ENCODE measurements at places on chromosomes 2 and 18. TPM values are rescaled to one million over a fixed set of nuclear protein-coding genes. Genes with fewer than 3 reads are reported as not detected.

GRCh38 chr18:76209597-76209996 is 285.4 kb downstream of the ZNF516 start:
- no peak for DNase-seq

DNA sequence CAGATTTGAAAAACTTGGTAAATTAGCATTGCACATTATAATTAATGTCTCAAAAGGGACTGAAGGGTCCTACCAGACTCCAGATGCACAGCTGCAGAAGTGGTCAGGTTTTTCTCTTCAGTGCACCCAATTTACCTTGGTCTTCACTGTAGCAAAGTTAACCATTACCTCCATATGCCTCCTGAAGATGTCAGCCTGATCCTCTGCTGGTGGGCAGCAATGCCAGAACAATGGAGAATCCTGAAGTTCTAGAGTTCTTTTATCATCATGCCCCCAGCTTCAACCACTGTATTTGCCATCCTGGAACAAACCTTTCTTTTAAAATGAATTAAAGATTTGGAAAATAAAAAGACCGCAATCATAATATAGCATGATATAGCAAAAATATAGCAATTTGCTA is 1774.8 kb upstream of the CELF4 start:
- DNase-seq = no peak

DNA sequence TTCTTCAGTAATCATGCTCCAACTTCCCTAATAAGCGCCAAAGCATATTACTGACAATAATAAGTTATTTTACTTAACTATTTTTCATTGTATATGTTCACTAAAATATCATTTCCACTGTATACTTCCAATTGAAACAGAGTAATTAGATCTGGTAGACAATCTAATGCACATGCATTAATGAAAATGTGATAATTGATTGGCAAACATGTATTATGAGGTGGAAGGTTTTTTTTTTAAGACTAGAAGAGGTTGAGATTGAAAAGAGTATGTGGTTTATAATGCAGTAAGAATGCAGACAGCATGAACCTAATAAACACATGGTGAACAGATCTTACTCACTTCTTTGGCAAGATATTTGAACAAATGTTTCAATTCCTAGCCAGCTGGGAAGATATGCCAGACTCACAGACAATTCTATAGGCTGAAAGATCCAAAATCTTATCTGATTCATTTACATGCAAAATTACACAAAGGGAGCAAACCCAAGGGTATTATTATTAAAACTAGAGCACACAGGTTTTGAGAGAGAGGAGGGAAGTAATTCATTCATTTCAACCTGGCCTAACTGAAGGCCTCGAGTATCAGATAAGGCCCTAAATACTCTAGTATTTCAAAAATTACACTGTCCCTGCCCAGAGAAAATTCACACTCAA is 2.8 kb downstream of the NCKAP1 start:
- DNase-seq = no peak

The GNLY gene
- total RNA-seq = 903 TPM

The PDE1A gene
- not detected for total RNA-seq

GRCh38 chr2:160269365-160269764 is 69.3 kb upstream of the ITGB6 start:
- no peak for DNase-seq
